ENCODE measurements at places on chromosomes 11 and 22.

DNA sequence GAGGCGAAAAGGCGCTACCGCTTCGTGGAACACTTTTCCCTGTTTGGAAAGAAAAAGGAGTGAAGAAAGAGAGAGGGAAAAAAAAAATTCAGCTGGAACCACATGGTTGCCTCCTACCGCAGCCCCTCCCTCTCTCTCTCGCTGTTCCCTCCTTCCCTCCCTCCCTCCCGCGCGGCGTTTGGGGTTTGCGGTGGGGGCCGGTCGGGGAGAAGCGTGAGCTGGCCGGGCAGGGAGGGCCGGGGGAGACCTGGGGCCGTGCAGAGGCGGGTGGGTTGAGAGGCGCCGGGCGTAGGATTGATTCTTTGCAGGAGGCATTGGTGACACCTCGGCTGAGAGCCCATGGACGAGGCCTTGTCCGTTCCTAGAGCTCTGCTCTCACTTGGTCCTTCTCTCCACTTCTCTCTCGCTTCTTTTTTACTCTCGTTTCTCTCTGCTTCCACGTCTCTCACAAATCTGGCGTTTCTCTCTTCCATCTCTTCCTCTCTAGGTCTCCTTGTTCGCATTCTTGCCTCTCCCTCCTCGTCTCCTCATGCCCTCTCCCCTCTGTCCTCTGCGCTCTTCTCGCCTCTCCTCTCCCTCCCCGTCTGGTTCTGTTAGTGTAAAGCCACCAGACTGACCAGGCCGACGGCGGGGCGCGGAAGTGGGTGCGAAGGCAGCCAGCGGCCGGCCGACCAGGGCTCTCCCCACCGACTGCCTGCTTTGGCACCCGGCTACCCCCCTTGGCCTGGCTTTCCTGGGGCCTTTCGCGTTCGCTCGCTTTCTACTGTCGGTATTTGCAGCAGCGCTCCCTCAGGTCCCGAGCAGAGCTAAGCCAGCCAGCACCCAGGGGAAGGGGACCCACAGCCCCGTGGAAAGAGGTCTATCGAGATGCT is at the start of gene CLMP:
TSS of gene CLMP (minus strand) at position 61 of the 872 bp plus-strand sequence. CDS start 308 bp downstream, outside the sequence.
- no peak for DNase-seq

- DNase-seq, result no peak
These were observed 648.4 kb downstream of the ETS1 start for GRCh38 chr11:127939000-127939399.

- DNase-seq, result no peak
These were observed 16.7 kb downstream of the PIK3IP1 start for GRCh38 chr22:31275576-31275975.

GRCh38 chr22:35301372-35301874 is 1.7 kb downstream of the TOM1 start:
- no peak for DNase-seq

DNA sequence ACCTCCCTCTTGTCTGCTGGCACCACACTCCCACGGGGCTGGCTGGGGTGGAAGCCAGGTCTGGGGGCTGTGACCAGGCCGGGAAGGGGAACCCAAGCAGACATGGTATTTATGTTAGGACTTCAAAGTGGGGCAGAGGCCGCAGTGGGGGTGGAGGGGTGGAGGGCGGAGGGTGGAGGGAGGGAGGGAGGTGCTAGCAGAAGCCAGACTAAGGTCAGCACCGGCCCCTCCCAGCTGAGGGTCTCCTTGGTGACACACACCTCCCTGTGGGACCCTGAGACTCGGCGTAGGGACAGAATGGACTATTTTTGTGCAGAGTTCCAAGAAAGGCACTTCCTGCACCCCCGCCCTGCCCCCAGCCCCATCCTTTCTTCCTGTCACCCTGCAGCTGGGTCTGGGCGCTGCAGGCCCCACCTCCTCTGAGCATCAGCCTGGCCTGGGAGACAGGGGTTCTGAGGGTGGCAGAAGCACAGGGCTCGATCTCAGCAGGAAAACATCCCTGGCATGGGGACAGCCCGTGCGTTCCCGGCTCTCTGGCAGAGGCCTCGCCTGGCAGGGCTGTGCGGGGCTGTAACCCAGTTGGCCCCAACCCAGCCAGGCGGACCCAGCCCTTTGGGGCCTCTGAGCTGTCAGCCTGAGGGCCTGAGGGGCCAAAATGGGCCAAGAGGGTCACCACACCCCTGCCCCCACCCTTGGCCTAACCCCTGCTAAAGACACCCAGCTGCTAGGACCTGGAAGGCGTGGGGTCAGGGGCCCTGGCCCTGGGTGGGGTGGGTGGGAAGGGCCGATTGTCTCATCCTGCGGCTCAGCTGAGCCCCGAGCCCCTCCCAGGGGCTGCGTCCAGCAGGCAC is 9.6 kb upstream of the CD248 start:
- no peak for DNase-seq

DNA sequence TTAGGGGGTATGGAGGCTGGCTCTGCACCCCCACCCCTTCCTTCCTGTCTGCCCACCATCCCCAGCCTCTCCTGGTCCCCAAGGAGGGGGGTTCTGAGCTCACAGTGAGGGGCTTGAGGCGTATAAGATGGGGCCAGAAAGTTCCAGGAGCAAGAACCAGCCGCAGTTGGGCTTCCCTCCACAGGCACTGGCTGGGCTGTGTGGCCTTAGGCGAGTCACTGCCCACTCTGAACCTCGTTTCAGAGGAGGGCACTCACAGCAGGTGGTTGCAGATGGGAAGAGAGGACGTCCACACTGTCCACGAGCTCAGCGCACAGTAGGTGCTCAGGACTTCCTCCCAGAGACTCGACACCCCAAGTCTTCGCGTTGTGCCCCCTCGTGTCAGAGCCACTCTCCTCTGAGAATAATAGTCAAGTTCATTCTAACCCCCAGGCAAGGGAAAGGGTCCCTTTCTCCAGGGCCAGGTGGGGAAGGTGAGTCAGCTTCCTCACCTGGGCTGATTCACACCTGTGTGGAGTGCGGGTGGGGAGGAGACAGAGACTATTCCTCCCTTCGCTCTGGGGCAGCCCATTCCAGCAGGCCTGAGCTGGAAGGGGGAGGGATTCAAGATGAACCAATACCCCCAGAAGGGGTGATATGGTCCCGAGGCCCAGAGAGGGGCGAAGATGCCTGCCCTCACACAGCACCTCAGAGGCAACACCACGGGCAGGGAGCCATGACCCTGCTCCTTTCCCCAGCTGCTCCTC is 29.3 kb downstream of the RPL3 start:
- no peak for DNase-seq

DNA sequence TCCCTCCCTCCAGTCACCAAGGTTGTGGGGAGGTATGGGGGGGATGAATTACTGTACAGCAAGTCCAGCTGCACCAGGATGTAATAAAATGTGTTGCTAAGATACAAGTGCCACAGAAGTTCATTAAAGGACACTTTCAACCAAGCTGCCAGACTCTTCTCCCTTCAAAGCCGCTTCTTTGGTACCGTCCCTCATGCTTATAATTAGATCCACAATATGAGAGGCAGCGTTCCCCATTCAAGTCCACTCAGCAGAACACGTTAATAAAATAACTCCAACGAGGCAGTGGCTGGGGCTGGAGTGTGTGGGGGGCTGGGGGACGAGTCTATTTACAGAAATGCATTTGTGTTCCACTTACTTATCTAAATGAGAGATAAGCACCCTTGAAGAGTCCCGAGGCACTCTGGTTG is 14.7 kb downstream of the PHF21B start:
- DNase-seq, result no peak

Data from stimulated activated CD4-positive, alpha-beta T cell treated with anti-CD3 and anti-CD28 coated beads, Interleukin-1b, Interleukin-23, amount 100 ng/mL, for 1 hour (primary cell).